ENCODE measurements at places on chromosomes 1 and 21.

- DNase-seq: no peak
Measured at GRCh38 chr1:4309676-4310320, 344.6 kb upstream of the AJAP1 start.

DNA sequence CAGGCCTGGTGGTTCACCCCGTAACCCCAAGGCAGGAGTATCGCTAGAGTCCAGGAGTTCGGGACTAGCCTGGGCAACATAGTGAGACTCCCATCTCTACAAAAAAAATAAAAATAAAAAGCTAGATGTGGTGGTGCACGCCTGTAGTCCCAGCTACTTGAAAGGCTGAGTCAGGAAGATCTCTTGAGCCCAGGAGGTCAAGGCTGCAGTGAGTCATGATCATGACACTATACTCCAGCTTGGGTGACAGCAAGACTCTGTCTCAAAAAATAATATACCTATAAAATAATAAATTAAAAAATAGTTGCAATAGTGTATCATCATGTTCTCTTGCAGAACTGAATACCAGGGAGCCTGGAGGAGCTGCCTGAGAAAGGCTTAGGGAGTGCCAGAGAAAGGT, 19.9 kb upstream of the TMEM39B start:
- no peak for DNase-seq

- peak; percentile 17 for DNase-seq
Measured at GRCh38 chr1:190453550-190453949, 24.1 kb downstream of the BRINP3 start.

- no peak for DNase-seq
Measured at GRCh38 chr1:244968471-244968871, 104.1 kb upstream of the HNRNPU start.

GRCh38 chr21:38942748-38943211, 137.1 kb downstream of the ETS2 start:
- DNase-seq: no peak

DNA sequence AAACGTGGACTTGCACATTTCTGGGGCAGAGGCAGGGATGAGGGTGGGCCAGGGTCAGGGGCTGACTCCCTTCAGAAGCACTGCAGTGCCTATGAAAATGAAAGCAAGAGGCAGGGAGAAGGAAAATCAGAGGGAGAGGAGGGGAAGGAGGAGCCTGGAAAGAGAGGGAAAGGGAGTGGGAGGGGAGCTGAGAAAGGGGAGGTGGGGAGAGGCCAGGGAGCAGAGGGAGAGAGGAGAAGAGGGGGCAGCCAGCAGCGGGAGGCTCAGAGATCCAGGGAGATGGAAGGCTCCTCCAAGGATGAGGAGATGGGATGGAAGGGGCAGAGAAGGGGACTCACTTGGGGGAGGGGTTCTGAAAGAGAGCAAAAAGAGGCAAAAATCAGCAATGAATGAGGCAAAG, 96.3 kb upstream of the KLHDC7A start:
- DNase-seq: no peak

DNA sequence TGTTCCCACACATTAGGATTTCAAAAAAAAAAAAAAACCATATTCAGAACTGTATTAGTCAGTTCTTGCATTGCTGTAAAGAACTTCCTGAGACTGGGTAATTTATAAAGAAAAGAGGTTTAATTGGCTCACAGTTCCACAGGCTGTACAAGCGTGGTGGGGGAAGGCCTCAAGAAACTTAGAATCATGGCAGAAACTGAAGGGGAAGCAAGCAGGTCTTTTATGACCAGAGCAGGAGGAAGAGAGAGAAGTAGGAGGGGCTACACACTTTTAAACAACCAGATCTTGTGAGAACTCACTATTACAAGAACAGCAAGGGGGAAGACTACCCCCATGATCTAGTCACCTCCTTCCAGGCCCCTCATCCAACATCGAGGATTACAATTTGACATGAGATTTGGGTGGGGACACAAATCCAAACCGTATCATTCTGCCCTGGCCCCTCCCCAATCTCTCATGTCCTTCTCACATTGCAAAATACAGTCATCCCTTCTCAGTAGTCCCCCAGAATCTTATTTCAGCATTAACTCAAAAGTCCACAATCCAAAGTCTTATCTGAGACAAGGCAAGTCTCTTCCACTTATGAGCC, 51.8 kb downstream of the POU2F1 start:
- DNase-seq: no peak

DNA sequence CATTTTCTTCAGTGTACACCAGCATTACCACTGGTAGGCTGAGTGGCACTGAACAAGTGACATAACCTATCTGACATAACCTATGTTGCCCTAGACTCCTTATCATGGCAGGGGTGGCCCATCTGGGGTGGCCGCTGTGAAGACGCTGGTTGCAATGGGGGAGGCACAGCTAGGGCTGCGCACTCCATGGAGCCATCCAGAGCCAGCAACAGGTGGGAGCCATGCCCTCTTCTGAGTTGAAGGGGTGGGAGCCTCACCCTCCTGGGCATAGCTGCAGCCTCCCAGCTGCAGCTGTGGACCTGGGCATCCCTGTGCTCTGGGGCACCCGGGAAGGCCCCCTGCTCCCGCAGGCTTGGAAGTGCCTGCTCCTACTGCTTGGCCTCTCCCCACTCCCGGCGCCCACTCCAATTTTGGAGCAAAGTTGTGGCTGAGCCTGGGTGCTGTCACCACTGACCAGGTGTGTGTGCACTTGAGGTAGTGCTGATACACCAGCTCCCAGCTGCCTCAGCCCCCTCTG, 52.4 kb upstream of the NTPCR start:
- no peak for DNase-seq

- DNase-seq: no peak
Measured at GRCh38 chr1:15051882-15052528, 101.5 kb upstream of the TMEM51 start.

GRCh38 chr1:223556414-223557129, 108.9 kb downstream of the CAPN8 start:
- DNase-seq: peak; percentile 67

DNA sequence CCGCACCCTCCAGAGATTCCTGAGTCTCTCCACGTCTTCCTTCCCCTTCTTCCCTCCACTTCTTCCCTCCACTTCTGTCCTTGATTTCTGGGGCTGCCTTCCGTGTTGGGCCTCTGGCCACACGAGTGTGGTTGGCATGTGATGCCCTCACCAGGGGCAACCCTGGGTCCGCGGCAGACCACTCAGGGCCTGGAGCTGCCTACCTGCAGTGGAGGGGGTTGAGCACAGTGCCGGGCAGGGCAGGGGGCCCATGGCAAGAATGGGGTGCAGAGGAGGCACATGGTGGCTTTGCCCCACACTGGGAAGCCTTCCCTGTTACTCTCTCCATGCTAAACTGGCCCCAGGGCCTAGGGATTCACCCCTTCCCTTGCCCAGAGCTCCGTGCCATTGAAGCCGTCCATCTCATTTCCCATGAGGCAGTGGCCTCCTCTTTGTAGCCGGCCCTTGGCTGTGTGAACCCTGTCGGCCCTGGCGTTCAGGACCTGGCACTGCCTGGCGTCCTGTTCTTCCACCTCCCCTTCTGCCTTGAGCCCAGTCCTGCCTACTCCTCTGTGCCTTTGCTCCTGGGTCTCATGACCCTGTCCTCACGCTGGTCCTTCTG, 13.4 kb downstream of the RRP1 start:
- DNase-seq: no peak

Data from hematopoietic multipotent progenitor cell treated with erythropoietin and hydrocortisone succinate and interleukin-3 and kit ligand, for 6 days (in vitro differentiated cells).